ENCODE measurements at places on chromosomes 5 and 9.
A peak's percentile ranks its signal among the peaks of the same experiment; 100 is the strongest.

DNA sequence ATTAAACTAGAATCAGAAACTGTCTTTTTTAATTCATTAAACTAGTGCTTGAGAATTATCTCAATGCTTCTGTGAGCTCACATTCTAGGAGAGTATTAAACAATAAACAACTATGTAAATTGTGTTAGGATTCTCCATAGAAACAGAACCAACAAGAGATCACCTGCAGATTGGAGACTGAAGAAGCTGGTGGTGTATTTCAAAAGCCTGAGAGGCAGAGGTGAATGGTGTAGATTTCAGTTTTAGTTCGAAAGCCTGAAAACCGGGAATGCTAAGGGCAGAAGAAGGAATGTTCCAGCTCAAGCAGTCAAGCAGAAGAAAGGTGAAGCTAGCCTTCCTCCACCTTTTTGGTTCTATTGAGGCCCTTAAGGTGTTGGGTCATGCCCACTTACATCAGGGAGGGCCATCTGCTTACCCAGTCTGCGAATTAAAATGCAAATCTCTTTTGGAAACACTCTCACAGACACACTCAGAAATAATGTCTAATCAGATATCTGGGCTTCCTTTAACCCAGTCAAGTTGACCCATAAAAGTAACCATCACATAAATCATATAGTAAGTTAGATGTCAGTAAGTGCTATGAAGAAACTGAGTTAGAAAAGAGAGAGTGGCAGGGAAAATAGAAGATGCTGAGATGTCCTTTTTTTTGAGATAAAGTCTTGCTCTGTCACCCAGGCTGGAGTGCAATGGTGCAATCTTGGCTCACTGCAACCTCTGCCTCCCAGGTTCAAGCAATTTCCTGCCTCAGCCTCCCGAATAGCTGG, 291.5 kb downstream of the ARRDC3 start:
- DNase-seq: no peak

DNA sequence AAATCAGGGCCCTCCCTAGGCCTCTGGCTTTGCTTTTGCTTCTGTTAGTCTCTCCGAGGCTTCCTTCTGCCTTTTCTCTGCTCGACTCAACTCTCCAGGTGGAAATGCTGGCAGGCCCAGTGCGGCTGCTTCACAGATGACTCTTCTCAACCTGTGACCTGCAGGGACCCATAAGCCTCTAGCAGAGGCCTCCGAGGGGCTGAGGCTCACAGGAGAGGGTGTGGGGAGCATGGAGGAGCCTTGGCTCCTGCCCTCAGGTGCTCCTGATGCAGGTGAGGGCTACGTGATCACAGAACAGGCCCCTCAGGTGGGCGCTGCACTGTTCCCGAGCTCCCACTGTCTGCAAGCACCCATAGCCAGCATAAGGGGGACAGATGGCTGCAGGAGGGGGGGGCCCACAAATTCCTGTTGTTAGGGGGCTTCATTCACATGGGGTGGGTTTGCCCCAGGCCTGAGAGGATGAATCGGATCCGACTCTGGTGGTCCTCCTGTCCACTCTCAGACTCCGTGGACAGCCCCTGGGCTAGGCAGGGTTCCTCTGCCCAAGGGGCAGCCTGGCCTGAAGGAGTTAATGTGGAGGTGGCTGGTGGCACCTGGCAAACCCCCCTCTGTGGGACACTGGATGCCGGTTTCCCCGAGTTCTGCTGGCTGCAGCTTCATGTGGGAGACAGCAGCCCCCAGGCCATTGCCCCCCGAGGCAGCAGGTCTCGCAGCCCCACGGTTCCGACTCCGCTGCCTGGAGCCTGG, 10.9 kb upstream of the FCN2 start:
- no peak for DNase-seq

DNA sequence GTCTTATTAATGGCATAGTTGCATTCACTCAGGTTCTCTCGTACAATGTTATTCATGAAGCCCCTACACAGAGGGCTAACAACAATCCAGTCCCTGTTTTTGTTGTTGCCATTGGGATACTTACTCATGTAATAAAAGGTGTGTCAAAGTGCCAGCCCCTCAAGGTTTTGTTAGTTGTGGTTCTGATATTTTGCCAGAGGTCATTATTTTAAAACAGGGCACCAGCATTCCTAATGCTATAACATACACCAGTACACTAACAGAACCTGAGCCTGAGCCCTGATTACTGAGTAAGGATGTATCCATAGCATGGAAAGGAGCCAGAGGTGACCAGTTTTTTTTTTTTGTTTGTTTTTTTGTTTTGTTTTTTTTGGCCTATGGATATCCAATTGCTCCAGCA, 50.2 kb downstream of the SMC2 start:
- no peak for DNase-seq

DNA sequence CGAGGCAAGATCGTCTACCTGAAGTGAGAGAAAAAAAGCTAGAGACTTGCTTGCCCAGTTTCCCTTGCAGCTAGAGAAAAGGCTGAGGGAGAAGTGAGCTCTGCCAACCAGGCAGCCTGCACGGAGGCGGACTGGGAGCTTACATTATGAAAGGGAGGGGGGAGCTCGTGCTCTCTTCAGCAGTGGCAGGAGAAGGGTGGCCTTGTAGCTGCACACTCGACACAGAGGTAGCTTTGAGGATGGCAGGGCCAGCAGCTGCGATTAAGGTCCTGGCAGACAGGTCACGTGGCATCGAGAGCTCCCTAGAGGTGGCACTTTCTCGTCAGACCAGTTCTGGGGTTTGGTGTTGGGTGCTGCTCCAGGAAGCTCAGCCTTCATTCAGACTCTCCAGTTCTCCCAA, 26.7 kb downstream of the APBA1 start:
- no peak for DNase-seq

GRCh38 chr9:105751761-105752160, 57.4 kb downstream of the TMEM38B start:
- no peak for DNase-seq

GRCh38 chr9:35958104-35958837, at the start of gene OR2S2:
Gene OR2S2, minus strand, starts transcription at chr9:35958154. Its CDS starts 56 bp downstream, at chr9:35958098.
- no peak for DNase-seq

DNA sequence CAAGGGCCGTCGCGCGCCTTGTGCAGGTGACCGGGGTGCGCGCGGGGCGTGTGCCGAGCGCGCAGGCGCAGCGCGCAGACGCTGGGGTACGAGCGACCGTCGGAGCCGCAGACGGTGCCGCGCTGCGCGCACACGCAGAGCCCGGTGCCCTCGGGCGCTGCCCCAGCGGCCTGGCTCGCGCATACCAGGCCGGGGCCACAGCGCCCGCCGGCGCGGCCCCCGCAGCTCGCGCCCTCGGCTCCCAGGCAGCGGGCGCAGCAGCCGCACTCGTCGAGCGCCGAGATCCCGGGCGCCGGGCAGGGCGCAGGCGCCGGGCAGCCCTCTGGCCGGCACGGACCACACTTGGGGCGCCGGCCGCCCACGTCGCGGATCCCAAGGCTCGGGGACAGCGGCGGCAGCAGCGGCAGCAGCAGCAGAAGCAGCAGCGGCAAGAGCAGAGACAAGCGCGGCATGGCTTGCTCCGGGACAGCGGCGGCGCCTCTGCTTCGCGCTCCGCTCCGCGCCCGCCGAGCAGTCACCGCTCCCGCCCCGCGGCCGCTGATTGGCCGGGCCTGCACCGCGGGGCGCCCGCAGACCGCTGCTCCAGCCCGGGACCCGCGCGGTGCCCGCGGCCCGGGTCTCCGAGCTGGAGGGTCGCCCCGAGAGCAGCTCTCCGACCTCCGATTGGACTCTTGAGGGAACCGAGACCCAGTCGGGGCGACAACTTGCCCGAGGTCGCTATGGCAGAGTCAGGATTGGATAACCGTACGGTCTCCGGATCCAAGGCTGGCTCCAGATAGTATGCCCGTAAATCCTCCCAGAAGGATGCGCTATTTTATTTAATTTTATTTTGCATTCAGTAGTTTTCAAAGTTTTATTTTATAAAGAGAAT, at the start of gene IGFBPL1:
IGFBPL1 (minus strand) TSS at position 482 of the 871 bp plus-strand sequence; CDS start at position 452, 30 bp downstream.
- peak; percentile 41 for DNase-seq

- no peak for DNase-seq
These were observed 109.6 kb upstream of the ACTBL2 start for GRCh38 chr5:57592236-57592635.

DNA sequence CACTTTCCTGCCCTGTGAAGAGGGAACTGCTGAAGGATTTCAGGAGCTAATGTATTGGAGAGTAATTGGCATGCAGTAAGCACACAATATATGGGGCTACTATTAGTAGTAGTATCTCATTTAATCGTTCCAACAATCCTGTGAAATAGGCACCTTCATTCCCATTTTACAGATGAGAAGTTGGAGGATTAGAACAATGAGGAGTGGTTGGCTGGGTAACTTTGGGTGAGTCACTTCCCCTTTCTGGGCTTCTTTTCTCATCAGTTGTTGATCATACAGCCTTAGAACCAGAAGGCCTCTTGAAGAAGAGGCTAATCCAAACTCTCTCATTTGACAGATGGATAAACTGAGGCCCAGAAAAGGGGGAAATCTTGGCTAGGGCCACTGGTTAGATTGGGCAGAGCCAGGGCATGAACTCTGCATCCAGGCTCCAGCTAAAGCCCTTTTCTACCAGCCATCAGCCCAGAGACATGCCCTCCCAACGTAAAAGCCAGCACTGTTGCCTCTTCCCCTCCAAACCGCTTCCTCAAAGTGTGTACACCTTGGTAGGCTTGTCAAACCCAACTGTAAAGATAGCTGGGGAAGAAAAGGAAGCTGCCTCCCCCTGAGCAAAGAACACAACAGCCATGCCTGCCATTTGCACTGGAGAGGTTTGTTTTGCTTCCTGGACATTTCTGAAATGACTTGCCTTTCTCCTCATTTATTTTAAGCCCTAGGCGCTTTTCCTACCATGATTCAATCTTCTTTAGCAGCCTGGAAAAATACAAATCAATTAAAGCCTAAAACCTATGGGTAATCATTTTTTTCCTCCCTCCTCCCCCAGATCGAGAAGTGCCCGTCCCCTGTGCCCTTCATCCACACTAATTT, 992 bp downstream of the SPACA9 start:
- no peak for DNase-seq
